Stimulated activated CD4-positive, alpha-beta T cell treated with anti-CD3 and anti-CD28 coated beads, Interleukin-1b, Interleukin-23, amount 100 ng/mL, for 1 hour (primary cell): ENCODE measurements at places on chromosomes 1 and 21.

DNA sequence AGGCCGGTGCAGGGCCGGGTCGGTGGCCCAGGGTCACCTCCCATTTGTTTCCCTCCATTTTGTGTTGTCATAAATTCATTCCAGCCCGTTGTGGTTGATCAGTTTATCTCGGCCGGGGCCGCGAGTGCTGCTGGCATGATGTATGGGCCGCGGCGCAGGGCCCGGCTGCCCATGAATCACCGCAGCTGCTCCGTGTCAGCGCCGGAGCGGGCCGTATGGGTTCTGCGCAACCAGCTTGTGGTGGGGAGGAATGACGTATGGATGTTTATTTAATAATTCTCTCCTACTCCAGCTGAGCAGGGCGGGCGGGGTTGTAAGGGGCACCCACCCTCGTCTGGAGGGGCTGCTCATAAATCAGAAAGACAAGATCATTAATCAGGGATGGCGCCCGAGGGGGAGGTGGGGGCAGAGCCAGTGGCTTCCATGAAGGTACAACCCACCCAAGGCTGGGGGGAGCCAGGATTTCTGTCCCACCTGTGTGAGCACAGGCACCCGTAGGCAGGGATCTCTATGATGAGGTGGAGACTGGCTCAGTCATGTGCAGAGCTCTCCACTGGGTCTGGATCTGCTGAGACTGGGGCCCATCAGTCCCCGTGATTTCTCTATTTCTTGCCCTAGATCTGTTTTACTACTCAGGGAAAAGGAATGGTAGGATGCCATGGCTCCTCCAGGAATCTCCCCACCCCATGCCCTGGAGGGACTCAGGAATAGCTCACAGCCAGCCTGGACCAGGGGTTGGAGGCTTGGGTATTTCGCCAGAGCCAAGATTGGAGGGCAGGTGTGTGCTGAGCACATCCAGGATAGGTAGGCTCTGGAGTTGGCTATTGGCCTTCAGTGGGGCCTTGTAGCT lies 27.8 kb downstream of the TMEM53 start:
- DNase-seq: no peak

- no peak for DNase-seq
Observed at GRCh38 chr1:5351366-5351765, 640.9 kb downstream of the NPHP4 start.

GRCh38 chr1:16145030-16145661 lies 10.7 kb downstream of the EPHA2 start:
- no peak for DNase-seq

DNA sequence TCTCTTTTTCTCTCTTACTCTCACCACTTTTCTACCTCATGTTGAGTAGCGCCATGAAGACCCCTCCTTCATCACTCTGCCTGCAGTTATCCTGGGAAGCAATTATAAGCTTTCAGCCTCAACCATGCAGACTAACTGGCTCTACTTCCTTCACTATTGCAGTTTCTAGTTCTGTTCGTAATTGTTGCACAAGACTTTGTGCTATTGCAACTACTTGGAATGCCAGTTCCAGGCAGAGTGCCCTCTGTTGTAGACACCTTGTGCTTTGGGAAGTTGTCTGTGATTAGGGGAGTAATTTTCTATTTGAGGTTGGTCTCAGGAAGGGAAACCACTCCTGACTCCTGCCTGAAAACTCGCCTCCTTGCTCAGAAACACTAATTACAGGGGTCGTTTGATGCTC lies 19.4 kb downstream of the PGM1 start:
- DNase-seq: no peak

DNA sequence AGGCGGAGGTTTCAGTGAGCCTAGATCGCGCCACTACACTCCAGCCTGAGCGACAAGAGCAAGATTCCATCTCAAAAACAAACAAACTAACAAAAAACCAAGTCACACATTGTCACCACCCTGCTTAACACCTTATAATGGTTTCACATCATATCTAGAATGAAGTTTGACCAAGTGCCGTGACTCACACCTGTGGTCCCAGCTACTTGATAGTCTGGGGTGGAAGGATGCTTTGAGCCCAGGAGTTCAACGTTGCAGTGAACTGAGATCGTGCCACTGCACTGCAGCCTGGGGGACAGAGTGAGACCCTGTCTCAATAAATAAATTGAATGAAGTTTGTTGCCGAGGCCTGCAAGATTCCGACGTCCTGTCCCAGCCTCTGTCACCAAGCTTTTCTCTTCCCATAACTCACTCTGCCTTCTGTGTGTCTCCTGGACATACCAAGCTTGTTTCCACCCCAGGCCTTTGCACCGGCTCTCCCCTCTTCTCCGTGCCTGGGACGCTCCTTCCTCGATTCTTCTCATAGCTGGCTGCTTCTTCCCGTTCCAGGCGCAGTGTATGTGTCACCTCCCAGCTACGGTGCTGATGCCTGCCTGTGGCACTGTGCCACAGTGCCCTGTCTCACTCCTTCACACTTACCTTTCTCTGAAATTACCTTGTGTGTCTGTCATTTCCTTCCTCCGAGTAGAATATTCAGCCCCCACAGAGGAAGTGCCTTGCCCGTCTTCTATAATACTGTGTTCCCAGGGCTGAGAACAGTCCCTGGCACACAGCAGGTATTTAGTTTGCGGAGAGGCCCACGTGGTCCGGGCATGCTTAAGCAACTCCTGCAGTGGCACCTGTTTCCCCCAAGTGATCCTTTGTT lies 3.8 kb upstream of the SELENON start:
- no peak for DNase-seq

GRCh38 chr1:236868625-236869467 lies 73.8 kb downstream of the MTR start:
- DNase-seq: peak; percentile 2

DNA sequence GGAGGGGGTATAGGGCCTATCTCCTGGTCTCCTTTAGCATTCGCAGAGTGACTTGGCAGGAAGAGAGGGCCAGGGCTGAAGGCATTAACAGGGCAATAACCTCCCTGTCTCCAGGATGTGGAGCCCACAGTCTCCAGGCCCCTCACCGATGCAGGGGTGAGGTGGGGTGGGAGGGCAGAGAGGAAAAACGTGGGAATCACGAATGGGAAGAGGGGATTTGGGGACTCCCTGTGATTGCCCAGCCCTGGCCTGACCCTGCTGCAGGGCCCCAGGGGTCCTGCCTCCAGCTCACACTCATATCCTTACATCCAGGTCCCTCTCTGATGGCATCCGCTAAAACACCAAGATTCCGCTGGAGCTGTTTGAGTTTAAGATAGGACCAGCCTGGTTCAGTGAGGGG lies 14.6 kb downstream of the TFAP2E start:
- DNase-seq: no peak

DNA sequence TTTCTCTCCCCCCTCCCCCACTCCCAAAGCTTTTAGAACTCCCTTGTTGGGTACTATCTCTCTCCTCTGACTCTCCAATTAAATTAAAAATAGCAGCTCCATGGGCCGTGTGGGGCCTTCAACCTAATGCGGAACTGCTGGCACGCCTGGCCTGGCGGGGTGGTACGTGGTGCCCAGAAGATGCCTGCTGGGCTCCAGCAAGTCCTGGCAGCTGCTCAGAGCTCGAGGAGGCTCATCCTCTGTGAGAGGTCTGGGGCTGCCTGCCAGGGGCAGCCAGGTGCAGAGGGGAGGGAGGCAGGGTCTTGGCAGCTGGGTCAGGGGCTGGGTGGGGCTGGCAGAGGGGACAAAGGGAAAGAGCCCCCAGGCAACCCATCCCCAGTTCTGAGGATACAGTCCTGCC lies 74.4 kb downstream of the ACTL8 start:
- no peak for DNase-seq

- no peak for DNase-seq
Observed at GRCh38 chr1:170929412-170929834, 5.9 kb upstream of the MROH9 start.
